Activated CD8-positive, alpha-beta memory T cell treated with anti-CD3 and anti-CD28 coated beads for 24 hours (primary cell): ENCODE measurements at places on chromosomes 1 and 21.

DNA sequence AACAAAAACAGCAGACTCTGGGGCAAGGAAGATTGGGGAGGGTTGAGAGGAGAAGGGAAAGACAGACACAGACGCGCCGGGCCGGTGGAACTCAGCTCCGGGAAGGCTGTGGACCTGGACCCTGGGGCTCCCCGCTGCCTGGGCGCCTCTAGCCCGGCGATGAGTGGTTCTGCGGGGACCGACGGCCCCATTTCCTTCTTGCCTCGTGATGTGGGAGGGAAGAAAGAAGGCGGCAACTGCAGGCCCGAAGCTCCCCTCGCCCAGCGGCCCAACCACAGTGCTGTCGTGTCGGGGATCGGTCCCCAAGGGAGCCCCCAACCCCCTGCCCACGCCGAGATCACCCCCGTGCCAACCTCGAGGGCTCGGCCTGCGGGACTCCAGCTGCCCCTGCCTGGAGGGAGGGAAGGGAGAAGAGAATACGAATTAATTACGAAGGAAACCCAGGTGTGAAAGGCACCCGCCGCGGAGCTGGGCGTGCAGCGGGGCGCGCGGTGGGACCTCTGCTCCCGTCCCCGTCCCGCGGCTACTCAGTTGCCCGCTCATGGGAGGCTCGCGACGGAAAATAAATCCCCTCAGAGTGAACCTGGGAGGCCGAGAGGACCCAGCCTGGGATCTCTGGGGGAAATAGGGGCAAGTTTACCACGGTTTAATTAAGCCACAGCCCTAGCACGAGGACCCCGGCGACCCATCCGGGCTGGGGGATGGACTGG, 7.4 kb downstream of the FOXD3 start:
- DNase-seq: no peak

DNA sequence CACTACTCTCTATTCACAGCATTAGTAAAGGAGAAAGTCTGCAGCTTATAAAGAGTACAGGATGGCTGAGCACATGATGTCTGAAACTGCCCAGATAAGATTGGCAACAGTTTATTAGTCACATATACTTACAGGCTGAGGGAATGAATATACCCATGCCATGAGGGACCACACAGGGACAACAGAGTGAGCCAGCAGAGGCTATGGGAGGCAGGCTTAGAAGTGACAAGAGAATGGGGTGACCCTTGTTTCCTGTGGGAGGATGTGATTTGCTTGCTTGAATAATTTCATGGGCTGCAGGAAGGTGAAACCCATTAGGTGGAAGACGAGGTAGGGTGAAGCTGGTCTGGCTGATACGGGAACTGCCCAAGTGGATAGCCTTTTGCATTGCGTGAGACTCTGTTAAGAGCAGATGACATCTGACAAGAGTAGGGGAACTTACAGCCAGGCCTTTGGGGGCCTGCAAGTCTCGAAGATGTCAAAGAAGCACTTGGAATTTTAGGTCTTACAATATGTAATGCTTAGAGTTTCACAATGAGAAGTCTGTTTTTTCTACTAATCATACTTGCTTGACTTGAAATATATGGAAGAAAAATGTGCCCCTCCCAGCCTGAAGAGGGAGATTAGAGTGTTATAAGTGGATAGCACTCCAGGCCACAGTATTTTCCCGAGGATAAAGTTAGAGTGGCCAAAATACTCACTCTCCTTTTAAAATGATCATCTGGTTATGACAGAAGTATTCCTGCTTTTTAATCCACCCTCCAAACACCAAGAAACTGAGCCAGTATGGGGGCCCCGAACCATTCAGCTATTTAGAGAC, 34.6 kb upstream of the TNFSF4 start:
- no peak for DNase-seq

GRCh38 chr21:42601656-42602055, 51.8 kb upstream of the PDE9A start:
- DNase-seq: no peak

GRCh38 chr1:14705824-14706223, 107.3 kb downstream of the KAZN start:
- DNase-seq: no peak
